ENCODE measurements at places on chromosomes 13 and 19.
A peak's percentile ranks its signal among the peaks of the same experiment; 100 is the strongest.

GRCh38 chr13:40518481-40518882 is 148.0 kb downstream of the FOXO1 start:
- no peak for DNase-seq

DNA sequence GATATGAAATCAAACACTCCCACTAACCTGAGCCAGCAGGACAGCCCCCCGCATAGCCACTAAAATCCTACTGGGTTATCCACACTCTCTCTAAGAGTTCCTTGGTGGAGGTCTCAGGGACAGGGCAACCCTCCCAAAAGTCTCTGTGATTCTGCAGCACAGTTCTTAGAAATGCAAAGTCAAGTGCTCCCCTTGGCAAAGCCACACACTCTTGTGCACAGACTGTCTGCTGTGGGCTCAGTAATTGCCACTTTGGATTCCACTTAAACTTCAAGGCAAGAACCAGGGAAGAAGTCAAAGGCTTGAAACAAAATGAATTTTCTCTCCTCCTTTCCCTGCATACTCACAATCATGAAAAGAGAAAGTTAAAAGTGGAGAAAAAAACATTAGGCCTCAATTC is 61.5 kb downstream of the DOCK9 start:
- no peak for DNase-seq

DNA sequence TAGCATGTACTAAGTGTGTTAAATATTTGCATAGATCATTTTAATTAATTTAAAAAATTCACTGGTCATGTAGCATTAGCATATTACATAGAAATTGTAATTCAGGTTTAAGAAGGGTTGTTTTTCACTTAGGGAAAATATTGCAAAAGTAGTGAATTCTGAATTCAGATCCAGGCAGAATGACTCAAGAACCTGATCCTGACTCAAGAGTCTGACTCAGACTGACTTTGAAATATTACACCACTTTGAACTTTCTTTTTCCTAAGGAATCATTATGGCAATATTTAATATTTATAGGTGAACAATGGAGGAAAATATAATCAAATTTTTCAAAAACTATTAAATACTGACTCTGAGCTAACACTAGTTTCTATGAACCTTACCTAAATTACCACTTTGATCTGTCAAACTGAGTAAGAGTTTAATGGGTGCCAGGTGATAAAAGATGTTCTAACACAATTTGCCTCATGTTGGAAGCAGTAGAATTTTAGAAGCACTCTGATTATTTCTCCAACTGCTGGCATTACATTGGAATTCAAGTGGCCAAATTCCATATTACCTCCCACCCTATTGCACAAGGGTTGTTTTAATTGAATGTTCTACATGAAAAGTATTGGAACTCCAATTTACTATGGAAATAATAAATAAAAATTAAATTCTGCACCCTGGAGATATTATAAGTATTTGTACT is 261.6 kb downstream of the SLITRK1 start:
- DNase-seq = no peak

- no peak for DNase-seq
Measured at GRCh38 chr19:21824679-21825078, 11.3 kb downstream of the ZNF43 start.

DNA sequence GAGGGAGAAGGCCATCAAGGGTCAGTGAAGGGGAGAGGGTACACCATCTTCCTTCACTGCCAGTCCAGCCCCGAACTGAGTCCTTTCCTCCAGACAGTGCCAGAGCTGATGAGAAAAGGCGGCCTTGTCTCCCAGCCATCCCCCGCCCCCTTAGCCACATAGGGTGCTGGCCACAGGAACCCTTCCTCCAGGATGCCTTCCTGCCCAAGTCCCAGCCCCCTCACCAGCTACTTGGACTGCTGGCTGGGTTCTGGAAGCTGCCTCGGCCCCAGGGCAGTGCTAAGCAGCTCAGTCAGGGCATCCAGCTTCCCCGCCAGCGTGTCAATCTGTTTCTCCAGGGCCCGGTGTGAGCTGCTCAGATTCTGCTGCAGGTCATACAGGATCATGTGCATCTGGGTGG is 12.6 kb upstream of the SMG9 start:
- no peak for DNase-seq

DNA sequence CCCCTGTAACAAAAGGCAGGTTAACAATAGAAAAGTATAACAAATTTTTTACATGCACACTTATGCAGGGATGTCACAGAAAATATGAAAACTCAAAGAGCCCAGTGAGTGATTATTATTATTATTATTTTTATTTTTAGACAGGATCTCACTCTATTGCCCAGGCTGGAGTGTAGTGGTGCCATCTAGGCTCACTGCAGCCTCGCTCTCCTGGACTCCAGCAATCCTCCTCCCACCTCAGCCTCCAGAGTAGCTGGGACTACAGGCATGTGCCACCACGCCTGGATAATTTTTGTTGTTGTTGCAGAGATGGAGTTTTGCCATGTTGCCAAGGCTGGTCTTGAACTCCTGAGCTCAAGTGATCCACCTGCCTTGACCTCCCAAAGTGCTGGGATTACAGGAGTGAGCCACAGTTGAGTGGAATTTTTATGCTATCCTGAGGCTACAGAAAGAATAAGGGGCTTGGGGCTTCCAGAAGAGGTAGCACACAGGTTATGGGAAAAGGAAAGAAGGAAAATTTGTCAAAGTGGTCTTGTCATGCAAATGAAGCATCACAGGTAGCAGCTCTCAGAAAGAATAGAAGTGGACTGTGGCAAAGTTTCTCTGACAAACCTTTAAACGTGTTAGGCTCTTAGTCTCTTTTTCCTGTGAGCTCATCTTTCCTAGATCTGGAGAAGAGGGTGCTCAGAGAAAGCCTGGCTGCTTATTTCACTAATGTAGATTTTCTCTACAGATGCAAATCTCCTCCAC is 87.7 kb upstream of the LSM14A start:
- DNase-seq = peak; percentile 52

DNA sequence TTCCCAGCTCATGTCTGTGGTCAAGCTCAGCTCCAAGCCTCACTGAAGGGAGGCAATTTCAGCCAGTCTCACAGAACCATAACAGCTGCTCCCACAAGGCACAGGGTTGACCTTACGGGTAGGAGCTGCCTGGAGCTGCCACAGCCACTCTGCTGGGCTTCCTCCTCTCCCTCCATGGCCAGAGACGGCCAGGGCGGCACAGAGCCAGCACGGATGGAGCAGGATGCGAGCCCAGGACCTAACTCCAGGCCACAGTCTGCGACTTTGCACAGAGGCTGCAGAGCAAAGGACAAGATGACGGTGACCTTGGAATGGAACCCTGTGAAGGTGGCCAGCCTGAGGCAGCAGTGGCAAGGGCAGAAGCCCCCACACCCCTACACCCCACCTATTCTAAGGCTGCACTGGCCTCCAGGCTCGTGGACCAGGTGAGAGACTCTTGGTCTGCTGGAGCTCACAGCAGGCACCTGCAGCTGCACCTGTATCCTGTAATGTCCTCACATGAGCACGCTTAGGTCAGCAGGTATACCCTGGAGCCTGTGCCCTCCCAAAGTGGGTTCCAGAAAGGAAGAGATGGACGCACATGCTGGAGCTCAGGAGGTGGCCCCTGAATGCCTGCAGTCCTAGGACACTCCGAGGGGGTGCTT is 29.6 kb downstream of the ADPRHL1 start:
- no peak for DNase-seq

DNA sequence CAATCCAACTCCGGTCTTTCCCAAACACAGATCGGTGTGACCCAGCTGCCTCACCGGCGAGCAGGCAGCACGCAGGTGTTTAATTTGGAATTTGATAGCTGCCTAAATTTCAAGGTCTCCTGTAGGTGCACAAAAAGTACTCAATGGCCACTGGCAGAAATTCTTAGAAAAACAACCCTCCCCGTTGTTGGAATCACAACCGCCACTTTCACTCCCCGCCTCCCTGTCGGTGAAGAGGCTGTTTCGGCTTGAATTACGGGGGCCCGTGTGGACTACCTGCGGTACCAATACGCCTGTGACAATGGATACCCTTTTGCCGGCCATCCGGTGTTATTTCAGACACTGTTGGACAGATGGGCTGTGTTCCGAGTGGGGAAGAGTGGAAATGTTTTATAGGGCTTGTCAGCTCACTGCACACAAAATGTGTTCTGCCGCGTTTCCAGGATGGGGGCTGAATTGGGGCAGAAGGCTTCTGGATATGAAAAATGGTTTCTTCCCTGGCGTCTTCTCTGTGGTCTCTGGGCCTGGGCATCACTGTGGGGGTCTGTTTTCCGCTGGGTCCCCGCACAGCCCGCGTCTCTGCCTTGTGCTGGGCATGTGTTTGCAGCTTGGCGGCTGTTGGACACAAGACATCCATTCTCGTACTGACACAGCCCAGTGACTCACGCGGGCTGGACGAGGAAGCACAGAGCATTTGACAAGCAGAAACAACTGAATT is 45.4 kb downstream of the ZIC5 start:
- no peak for DNase-seq

DNA sequence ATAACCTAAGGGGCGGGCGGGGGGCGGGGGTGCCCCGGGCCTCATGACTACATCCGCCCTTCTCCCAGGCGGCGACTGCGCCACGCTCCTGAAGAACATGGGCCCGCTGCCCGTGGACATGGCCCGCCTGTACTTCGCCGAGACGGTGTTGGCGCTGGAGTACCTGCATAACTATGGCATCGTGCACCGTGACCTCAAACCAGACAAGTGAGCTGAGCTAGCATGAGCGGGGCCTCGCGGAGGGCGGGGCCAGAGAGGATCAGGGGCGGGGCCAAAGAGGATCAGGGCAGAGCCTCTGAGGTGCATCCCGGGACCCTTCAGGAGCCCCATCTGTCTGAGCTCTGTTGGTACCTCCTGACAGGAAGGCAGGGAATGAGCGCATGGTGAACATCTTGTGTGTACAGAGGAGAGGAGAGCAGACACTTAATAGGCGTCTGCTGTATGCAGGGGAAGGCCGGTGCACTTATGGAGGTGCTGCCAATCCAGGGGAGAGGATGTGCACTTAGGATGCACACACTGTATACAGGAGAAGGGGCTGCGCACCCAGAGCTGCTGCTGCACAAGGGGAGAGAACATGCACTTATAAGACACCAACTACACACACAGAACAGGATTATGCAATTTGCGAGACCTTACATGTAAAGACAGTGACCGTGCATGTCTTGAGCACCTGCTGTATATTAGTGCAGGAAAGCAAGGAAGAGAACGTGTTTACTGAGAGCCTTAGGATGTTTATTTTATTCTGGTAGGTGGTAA is 20.9 kb upstream of the PIK3R2 start:
- peak; percentile 74 for DNase-seq
